ENCODE measurements at places on chromosomes 16 and 17.

- no peaks in the 10 kb centered on the region for H3K4me1 ChIP-seq
- no peaks in the 10 kb centered on the region for H3K27me3 ChIP-seq
- no peak overlapping the region for H3K4me3 ChIP-seq
- H3K36me3 ChIP-seq = peaks cover 5% of the 10 kb centered on the region
- DNase-seq = peak; percentile 76
These were observed 13.5 kb downstream of the SPHK1 start for GRCh38 chr17:76397687-76398522.

DNA sequence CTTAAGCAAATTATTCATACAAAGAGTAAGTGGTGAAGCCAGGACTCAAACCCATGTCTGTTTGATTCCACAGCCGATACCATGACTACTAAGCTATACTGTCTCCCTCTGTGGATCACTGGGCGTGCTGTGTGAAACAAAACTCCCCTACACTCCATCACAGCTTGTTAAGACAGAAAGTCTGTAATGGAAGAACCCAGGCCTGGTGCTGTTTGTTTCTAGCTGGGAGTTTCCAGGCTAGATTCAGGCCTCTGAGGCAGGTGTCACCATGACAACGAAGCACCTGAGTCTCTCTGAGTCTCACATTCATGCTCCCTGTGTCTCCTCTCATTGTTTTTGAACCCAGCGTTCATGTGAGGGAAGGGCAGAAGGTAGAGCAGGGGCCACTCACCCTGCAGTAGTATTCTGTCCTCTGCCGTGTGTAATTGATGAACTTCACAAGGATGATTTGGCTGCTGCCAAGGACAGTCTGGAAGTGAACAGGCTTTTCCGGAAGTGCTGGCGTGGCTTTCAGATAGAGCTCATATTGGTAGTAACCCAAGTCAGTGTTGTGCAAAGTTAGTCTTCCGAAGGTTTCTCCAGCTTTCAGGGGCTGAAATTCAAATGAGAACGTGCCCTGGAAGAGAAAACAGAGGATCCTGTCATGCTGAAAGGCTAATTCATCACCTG, 8.6 kb upstream of the VAC14 start:
- no peaks in the 10 kb centered on the region for H3K4me1 ChIP-seq
- no peaks in the 10 kb centered on the region for H3K36me3 ChIP-seq
- H3K27me3 ChIP-seq = peaks cover 13% of the 10 kb centered on the region

GRCh38 chr16:11462036-11462435, 116.8 kb downstream of the RMI2 start:
- H3K27ac ChIP-seq = no peak overlapping the region
- no peaks in the 10 kb centered on the region for H3K36me3 ChIP-seq
- H3K4me1 ChIP-seq = no peaks in the 10 kb centered on the region
- no peak overlapping the region for H3K4me3 ChIP-seq
- DNase-seq = no peak

- H3K27ac ChIP-seq = no peak overlapping the region
- H3K36me3 ChIP-seq = no peaks in the 10 kb centered on the region
- no peak for DNase-seq
These were observed 179.3 kb upstream of the GOT2 start for GRCh38 chr16:58913456-58913855.

DNA sequence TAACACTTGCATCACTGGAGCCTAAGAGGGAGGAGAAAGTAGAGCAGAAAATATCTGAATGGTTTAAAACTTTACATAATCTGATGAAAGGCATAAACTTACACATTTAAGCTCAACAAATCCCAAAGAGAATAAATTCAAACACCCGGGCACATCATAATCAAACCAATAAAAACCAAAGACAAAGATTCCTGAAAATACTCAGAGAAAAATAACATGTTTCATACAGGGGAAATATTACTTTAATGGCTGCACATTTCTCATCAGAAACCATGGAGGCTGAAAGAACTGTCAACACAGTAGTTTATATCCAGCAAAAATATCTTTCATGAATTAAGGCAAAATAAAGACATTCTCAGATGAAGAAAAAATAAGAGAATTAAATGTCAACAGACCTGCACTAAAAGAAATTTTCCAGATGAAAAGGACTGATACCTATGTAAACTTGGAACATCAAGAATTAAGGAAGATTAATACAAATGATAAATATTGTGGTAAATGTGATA, 34.2 kb downstream of the C16orf87 start:
- H3K4me1 ChIP-seq = peaks cover 2% of the 10 kb centered on the region
- peaks cover 45% of the 10 kb centered on the region for H3K36me3 ChIP-seq
- DNase-seq = no peak
- H3K27ac ChIP-seq = no peak overlapping the region
- H3K27me3 ChIP-seq = no peaks in the 10 kb centered on the region

DNA sequence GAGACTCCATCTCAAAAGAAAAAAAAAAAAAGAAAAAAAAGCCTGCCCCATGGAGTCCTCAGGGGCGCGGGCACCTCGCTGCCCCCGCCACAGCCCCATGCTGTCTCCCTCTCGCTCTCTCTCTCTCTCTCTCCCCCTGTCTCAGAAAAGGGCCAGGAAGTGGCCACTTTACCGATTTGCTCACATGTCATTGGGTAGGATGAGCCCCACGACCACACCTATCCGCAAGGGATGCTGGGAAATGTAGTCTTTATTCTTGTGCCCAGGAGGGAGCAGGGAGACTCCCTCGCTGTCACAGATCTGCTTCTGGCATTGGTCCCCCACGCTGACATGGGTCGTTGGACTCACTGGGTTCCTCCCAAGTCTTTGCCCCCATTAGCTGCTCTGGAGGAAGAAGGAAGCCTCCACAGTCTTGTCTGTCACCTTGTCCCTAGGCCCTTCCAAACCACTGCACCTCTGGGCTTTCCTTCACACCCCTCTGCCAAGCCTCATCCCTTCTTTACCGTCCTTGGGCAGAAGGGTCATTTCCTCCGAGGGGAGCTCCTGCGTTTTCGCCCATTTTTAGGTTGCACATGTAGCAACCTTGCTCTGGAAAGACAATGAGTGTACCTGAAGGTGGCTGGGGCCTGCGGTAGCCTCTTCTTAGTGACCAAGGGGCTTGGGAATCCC, 6.9 kb upstream of the GJD3 start:
- H3K4me1 ChIP-seq = peaks cover 17% of the 10 kb centered on the region
- H3K36me3 ChIP-seq = no peaks in the 10 kb centered on the region
- no peak for DNase-seq
- no peak overlapping the region for H3K4me3 ChIP-seq
- H3K27me3 ChIP-seq = no peaks in the 10 kb centered on the region

DNA sequence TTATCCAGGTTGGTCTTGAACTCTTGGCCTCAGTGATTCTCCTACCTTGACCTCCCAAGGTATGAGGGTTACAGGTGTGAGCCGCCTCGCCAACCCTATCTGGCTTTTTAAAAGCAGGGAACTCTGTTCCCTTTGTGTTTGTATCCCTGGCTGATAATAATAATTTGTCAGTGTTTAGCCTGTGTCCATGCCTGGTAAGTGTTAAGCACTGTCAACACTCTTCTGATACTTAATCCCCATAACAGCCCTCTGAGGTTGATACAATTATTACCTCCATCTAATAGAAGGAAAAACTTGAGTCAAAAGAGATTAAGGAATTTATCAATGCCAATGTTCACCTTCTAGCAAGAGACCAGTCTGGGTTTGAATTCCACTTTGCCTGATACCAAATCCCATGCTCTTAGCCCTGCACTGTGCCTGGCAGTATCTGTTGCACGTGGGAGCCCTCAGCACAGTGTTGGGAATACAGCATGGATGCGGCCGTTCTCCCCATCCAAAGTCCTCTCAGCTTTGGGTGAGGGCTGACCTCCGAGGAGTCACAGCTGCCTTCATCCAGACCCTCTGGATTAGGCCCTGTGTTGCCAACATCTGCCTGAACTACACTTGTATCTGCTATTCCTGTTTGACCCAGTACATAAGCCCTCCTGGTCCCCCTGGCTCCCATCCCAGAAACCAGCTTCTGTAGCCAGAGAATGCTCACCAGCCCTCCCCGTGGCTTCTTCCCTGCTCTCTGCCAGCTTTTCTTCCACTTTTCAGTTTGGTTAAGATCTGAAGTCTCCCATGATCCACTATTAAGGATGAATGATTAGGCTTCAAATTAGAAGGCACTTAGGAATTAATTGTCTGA, 335.6 kb upstream of the ASIC2 start:
- no peaks in the 10 kb centered on the region for H3K4me1 ChIP-seq
- peaks cover 10% of the 10 kb centered on the region for H3K27me3 ChIP-seq
- no peak for DNase-seq

DNA sequence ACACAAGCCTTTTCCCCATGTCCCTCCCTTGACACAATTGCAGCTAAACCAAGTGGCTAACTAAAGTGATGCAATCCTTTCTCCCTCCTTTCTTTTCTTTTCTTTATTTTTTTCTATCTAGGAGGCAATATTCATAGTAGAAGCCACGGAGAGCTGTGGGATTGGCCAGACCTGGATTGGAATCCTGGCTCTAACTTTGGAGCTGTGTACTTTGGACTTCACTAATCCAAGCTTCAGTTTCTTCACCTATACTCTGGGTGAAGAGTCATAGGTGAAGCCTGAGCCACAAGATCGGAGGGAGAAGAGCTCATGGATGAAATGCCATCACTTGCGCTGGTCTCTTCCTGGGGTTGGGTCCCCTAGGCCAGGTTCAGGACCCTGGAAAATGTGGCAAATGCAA, 177.2 kb downstream of the IRX5 start:
- H3K4me1 ChIP-seq = no peaks in the 10 kb centered on the region
- H3K27ac ChIP-seq = no peak overlapping the region
- no peak for DNase-seq
- no peak overlapping the region for H3K4me3 ChIP-seq

DNA sequence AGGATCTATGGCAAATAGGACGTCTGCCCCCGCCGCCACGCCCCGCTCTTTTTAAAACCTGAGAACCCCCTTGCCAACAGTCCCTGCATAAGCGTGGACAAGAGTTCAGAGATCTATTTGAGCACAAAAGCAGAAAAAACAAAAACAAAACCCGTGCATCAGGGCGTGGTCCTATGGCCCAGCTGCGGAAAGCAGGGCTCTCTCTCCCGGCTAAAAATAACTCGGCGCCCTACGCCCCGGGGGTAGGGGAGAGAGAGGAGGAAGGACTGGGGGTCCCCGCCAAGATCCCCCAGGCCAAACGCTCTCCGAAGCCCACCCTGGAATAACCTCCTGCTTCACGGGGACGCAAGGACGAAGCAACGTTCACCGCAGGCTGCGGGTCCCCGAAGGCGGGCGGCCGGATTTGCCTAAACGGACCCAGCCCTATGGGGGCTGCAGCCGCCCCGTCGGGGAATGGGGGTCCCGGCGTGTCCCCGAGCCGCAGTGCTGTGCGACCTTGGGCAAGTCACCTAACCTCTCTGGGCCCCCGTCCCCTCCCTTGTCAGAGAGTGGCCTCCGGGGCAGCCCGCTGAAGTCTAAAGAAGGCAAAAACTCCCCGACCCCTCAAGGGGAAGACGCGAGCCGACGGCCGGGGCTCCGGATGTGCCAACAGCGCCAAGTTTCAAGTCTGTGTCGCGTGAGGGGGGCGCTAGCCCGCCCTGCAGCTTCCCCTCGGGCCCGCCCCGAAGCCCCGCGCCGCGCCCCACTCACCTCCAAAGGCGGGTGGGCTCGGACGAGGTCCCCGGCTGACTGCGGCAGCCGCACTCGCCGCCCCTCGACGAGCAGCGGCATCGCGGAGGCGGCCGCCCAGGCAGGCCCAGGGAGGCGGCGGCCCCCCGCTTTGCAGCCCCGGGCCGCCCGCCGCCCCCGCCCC, 477 bp downstream of the NTAN1 start:
- H3K4me1 ChIP-seq = peaks cover 18% of the 10 kb centered on the region
- H3K27ac ChIP-seq = peak overlapping the region; percentile 59
- H3K4me3 ChIP-seq = peak overlapping the region; percentile 83
- peaks cover 4% of the 10 kb centered on the region for H3K36me3 ChIP-seq

DNA sequence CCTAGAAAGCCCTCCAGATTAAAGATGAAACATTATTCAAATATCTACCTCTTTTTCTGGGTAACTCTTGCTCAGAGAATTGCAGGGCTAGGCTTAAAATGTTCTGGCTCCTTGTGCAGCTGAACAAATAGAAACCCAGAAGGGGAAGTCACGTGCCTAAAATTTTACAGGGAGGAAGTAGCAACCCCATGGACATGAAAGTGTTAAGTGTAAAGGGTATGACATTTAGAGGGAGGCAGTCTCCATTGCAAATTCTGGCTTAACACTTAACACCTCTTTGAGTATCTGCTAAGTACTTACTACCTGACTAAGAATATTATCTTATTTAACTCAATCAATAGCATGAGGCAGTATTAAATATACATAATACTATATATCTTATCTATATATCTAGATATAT, 376.1 kb upstream of the ERCC4 start:
- no peaks in the 10 kb centered on the region for H3K36me3 ChIP-seq
- DNase-seq = no peak
- peaks cover 4% of the 10 kb centered on the region for H3K27me3 ChIP-seq
- H3K27ac ChIP-seq = no peak overlapping the region
- H3K4me3 ChIP-seq = no peak overlapping the region
